ENCODE measurements at places on chromosomes 7 and 10. TPM values are rescaled to one million over a fixed set of nuclear protein-coding genes. Genes with fewer than 3 reads are reported as not detected.

UNC5B gene
- total RNA-seq = 9.3 TPM

ASIC3 gene
- total RNA-seq = under 0.01 TPM

MCM10 gene
- total RNA-seq = 1.4 TPM

TACC2 gene
- 3.6 TPM for total RNA-seq

TMEM184A gene
- under 0.01 TPM for total RNA-seq

INA gene
- total RNA-seq = 1.2 TPM

All from regular cardiac myocyte (primary cell).